ENCODE measurements at places on chromosomes 1 and 21.

DNA sequence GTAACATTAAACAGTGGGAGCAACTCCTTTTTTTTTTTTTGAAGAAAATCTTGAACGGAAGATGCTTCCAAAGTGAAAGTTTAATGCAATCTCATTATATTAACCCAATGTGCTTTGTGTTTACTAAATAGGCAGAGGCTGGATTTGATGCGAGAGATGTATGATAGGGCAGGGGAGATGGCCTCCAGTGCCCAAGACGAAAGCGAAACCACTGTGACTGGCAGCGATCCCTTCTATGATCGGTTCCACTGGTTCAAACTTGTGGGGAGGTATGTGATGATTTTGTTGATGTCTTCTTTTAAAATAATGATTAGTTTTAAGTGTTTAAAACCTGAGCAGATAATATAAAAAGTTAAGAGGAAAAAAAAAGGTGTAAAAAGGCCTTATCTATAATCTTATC lies 74.2 kb upstream of the PGD start:
- no peak for DNase-seq

DNA sequence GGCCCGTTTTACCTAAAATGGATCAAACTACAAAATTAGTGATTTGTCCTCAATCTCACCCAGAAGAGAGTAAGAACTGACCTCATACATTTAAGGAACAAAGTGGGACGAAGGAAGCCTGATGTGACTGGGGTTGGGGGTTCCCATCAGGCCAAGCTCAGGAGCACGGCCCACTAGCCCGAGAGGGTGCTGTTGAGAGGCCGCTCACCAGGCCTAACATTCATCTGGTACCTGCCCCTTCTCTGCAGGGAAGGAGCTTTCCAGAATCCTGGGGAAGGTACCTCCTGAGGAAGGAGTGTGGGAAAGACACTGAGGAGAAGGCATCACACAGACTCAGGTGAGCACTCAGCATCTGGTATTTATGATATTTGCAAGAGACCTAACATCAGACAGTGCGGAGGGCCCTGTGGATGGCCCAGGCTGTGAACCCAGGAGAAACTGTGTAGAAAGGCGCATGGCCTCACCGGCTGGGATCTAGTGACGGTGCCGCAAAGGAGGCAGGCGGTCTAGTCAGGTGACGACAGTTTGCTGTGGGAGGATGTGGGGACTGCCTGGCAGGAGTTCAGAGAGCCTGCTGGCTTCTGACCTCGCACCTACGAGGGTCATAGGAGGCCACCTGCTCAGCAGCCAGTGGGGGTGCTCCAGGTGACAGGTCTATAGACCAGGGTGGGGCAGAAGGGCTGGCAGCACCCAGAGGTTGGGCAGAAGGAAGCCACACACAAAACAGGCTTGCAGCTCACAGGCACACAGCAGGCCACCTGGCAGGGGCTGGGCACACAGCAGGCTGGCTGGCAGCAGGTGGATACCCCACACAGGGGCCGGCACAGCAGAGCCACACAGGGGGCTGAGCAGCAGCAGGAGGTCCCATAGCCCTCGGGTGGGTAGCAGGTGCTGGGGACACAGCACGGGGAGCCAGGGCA lies 543 bp downstream of the KRTAP12-4 start:
- peak; percentile 7 for DNase-seq

- DNase-seq: no peak
These were observed 27.3 kb upstream of the TP53BP2 start for GRCh38 chr1:223873044-223873443.

DNA sequence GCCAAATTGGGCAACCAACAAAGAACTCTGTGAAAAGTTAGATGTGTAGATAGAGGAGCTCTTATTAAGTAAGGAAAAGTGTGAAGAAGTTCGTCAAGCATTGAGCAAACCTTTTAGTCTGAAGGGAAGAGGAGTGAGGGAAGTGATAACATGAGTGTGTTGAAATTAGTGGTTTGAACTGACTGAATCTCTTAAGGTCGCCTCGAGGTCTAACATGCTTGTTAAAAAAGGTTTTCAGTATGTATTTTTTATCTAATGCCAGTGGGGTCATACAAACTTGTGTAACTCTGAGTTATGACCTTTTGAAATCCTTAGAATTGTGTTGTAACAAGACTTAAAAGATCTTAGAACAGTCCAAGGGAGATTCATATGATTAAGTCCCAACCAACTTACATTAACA lies 34.1 kb downstream of the SOAT1 start:
- DNase-seq: no peak
